GM03348 (cell line): ENCODE measurements at places on chromosomes 6 and 20.

DNA sequence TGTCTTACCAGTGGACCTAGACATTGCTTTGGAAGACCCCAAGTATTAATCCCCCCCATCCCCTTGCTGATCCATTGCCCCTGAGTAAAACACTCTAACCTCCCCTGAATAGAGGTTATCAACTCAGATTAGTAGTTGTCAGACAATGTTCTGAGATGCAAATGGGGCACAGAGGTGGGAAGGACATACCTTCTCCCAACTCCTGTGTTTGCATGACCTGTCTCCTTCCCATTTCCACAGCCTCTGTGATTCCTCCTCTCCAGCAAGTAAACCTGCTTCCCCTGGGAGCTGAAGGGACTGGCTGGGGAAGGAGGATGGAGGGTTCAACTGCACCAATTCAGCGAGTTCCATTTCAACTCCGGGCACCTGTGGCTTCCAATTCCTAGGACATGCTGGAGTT lies 199.8 kb upstream of the SASH1 start:
- DNase-seq, result no peak

GRCh38 chr20:20628314-20628713 lies 84.1 kb downstream of the RALGAPA2 start:
- DNase-seq, result no peak

GRCh38 chr20:24756292-24757025 lies 192.6 kb upstream of the CST7 start:
- no peak for DNase-seq

DNA sequence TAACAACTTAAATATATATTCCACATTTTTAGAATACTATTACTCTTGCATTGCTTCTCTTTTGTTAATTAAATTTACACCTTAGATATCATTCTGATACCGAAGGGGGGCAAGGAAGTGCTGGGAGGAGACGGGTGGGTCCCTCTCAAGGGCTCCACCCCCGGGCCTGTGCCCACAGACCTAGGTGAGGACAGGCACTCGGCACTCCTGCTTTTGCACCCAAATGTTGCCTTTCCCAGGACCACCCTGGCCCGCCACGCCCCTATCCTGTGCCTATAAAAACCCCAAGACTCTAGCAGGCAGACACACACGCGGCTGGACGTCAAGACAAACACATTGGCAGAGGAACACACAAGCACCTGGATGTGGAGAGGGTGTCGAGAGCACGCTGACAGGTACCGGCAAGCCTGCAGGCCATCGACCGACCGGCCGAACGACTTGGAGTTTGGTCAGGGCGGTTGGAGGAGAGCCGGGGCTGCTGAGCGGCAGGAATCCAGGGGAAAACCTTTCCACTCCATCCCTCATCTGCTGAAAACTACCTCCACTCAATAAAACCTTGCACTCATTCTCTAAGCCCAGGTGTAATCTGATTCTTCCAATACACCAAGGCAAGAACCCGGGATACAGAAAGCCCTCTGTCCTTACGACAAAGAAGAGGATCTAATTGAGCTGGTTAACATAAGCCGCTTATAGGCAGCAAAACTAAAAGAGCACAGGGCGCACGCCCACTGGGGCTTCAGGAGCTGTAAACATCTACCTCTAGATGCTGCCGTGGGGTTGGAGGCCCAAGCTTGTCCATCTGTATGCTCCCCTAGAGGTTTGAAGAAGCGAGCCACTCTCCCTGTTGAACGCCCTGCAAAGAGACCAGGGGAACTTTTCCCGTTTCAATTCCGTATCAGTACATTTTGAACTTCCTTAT lies 197.4 kb upstream of the PRSS16 start:
- DNase-seq, result no peak

GRCh38 chr6:2900221-2900807 lies 2.8 kb downstream of the SERPINB9 start:
- DNase-seq, result no peak

- peak; percentile 52 for DNase-seq
These were observed 10.1 kb upstream of the NHSL1 start for GRCh38 chr6:138509371-138509770.
